Jurkat, Clone E6-1 (cell line): ENCODE measurements at places on chromosomes 12 and 14.

DNA sequence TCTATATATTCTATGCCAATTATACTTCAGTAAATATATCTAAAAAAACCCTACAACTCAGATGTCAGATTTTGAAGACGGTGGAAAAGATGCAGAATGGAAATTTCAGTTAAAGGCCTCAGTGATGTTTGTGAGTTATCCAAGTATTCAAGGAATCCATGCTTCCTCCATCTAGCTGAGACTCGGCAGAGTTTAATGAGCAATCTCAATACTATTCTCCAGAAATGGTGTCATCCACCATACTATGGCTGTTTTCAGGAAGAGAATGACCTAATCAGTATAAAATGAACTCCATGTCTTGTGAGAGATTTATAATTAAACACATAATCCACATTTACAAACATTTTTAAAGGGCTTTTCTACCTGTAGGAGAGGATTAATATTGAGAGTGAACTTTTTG is 66.0 kb downstream of the KLHL28 start:
- no peak for DNase-seq

DNA sequence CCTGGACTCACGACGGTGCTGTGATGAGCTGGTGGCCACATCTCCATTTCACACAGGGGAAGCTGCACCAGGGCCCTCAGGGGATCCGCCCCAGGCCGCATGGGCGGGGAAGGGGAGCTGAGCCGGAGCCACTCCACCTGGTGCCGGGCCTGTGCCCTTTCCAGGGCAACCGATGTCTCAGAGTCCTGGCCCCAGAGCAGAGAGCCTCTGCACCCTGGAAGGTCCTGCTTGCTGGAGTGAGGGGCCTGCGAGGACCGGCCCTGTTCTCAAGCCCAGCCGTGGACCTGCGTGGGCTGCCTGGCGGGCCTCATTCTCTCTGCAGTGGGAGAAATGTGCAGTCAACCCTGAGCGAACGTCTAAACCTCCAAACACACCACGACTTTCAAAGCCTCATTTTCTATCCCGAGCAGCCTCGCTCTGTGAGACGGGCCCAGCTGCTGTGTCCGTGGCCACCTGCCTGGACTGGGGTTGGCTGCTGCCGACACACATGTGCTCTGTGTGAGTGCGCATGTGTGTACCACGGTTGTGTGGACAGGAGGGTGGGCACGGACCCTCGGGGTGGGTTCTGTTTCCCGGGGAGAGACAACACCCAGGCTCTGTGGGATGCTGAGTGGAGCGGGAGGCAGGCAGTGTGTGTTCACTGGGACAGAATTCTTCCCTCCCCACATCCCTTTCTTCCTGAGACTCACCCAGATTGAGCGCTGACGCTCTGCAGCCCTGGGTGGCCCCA is 163.5 kb downstream of the KIF26A start:
- no peak for DNase-seq

GRCh38 chr12:104695453-104696148 is 238.9 kb downstream of the CHST11 start:
- peak; percentile 86 for DNase-seq

DNA sequence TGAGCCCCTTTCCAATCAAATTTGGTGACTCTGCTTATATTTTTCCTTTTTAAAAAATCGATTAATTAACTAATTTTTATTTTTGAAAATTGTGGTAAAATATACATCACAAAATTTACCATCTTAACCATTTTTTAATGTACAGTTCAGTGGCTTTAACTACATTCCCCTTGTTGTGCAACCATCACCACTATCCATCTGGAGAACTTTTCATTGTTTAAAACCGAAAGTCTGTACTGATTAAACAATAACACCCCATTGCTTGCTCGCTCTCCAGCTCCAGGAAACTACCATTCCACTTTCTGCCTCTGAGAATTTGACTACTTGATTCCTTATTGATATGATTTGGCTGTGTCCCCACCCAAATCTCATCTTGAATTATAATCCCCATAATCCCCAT is 283.4 kb downstream of the C12orf75 start:
- DNase-seq = no peak

- DNase-seq = no peak
Measured at GRCh38 chr14:22159099-22159498, 429.9 kb downstream of the DAD1 start.

DNA sequence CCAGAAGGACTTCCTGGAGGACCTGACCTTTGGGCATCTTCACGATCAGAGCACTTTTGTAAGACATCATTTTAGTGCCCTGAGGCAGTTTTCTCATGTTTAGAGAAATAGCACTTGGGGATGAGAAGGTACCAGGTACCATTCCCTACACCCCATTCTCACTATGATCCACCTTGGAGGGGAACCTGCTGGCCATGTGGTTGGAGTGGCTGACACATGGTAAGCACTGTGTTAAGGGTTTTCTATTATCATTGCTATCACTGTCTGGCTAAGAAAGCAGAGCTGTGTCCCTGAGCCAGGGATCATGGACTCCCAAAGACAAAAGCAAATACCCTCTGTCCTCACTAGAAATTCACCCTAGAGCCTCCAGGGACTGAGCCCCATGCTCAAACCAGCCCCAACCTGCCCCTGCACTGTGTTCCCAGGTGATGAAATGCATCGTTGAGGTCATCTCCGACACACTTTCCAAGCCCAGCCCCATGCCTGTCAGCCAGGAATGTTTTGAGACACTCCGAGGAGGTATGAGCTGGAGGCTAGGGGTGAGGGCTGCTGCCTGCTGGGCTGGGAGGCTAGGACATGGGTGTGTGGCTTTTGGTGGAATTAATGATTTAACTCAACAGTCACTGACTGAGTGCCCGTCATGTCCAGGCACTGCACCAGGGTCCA is 3.4 kb downstream of the CHGA start:
- no peak for DNase-seq

GRCh38 chr12:75986001-75986746 is 45.4 kb downstream of the PHLDA1 start:
- DNase-seq = no peak

DNA sequence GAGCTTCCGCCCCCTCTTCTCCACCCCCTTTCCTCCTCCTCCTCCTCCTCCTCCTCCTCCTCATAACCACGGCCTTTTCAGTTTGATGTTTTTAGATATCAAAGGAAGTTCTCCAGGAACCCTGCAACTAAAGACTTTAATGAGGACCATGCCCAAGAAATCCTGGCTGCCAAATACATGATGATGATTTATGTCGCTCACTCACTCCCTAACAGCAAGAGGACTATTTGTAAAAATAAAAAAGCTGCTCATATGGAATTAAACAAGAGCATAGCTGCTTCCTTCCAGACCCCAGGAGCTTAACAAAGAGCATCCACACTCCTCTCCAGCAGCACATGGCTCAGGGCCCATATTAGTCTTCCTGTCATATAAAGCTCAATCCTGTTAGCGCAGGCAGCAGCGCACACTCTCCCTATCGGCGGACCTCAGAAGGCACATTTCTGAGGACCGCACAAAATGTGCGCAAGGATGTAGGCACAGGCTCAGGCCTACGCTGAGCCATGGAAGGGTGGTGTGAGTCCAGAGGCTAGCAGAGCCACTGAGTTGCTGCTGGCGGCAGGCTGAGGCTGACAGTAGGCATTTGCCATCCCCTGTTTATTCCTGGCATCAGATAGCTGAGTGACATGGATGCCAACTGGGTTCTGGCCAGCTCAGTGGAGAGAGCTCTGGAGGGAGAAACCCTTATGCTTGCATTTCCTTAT is 232.8 kb downstream of the MSRB3 start:
- DNase-seq = no peak

DNA sequence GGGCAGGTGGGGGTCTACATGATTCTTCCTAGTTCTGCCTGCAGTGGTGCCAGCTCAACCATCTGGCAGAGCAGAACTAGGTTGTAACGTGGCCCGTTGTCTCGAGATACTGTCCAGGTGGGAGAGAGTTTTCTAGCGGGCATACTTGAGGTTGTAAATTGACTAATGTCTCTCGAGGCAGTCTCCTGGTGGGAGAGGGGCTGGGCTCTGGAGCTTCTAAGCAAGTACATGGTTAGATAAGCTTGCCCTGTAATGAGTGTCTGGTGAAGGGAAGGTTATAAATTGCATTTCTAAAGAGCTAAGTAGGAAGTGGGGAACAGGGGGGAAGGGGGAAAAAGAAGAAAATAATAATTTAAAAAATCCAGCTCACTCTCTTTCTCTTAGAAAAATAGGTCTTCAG is 18.1 kb downstream of the BDKRB1 start:
- DNase-seq = no peak
